H9 (cell line): ENCODE measurements at places on chromosomes 1 and 21. TPM values are rescaled to one million over a fixed set of nuclear protein-coding genes. Genes with fewer than 3 reads are reported as not detected.

DNA sequence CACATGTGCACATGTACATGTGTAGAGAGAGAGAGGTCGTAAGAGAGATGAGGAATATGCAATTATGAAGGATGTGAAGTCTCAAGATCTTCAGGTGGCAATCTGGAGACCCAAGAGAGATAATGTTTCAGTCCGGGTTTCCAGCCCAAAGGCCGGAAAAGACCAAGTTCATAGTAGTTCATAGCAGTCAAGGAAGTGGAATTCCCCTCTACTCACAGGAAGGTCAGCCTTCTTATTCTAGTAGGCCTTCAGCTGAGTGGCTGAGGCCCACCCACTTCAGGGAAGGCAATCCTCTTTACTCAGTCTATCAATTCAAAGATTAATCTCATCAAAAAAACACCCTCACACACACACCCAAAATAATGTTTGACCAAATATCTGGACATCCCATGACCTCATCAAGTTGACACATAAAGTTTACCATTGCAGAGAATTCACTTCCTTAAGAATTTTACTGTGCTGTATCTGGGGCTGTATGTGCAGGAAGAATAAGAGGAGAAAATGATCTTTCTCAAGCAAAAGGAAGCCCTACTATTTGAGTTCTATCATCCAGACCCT lies 114.6 kb downstream of the TNFSF18 start:
- H3K27me3 ChIP-seq, result no peaks in the 10 kb centered on the region
- DNase-seq, result no peak
- H3K4me3 ChIP-seq, result no peak overlapping the region
- no peaks in the 10 kb centered on the region; the same call in 1 of the 2 replicates for H3K4me1 ChIP-seq

Gene F3
- 21.7 and 24.6 TPM in 2 replicates for total RNA-seq

DNA sequence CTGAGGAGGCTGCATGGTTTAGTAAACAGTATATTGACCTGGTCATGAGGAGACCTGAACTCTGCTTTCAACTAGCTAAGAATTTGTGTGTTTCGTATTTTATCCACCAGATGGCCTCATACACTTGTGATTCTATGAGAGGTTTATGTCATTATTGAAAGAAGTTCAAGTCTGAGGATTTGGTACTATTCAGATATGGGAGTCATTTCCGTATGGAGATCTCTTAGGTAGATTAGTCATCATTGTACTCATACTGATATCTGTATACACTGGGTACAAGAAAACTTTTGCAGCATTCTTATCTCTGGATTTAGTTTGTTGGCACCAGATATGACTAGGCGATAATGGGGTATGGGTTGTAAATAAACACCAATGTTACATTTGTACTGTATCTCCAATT lies 26.6 kb downstream of the ATF6 start:
- H3K27me3 ChIP-seq, result no peaks in the 10 kb centered on the region
- no peaks in the 10 kb centered on the region for H3K4me1 ChIP-seq
- no peak for DNase-seq
- H3K4me3 ChIP-seq, result no peak overlapping the region
- H3K27ac ChIP-seq, result no peak overlapping the region

DNA sequence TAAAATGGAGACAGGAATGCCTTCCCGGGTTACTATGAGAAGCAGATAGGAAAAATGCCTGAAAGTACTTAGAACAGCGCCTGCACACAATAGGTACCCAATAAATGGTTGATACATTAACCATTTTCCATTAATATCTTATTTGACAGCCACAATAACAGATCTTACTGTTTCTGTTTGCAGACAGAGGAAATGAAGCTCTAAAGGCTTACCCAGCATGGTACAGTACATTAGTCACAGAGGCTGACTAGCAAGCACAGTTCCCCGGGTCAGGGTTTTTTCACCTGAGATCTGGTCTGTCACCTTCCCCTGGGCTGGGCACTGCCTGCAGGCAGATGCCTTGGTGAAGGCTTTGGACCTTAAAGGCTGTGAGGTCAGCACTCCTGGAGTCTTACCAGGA lies 2.9 kb downstream of the TRIM63 start:
- no peaks in the 10 kb centered on the region for H3K4me1 ChIP-seq
- no peaks in the 10 kb centered on the region for H3K36me3 ChIP-seq
- no peak overlapping the region for H3K4me3 ChIP-seq
- no peak for DNase-seq
- no peaks in the 10 kb centered on the region for H3K27me3 ChIP-seq

GRCh38 chr1:82399093-82399492 lies 598.4 kb downstream of the ADGRL2 start:
- no peaks in the 10 kb centered on the region for H3K27me3 ChIP-seq
- H3K4me1 ChIP-seq, result no peaks in the 10 kb centered on the region
- H3K4me3 ChIP-seq, result no peak overlapping the region
- no peak for DNase-seq
- H3K27ac ChIP-seq, result no peak overlapping the region

- no peaks in the 10 kb centered on the region for H3K27me3 ChIP-seq
- no peak for DNase-seq
- H3K36me3 ChIP-seq, result peaks cover 48% of the 10 kb centered on the region
- no peak overlapping the region for H3K27ac ChIP-seq
- peak overlapping the region; percentile 91 for H3K4me3 ChIP-seq
- H3K4me1 ChIP-seq, result peaks cover 6% of the 10 kb centered on the region; the same call in 1 of the 2 replicates
Measured at GRCh38 chr1:35559317-35559944, 1.8 kb downstream of the NCDN start.

Gene CR2
- 1.3 and 1.8 TPM in 2 replicates for total RNA-seq
